ENCODE measurements at places on chromosomes 5 and 9.

- DNase-seq: no peak
These were observed 420.9 kb downstream of the SPOCK1 start for GRCh38 chr5:137078171-137078665.

GRCh38 chr9:111316796-111317195 is 13.2 kb downstream of the OR2K2 start:
- peak; percentile 32 for DNase-seq

DNA sequence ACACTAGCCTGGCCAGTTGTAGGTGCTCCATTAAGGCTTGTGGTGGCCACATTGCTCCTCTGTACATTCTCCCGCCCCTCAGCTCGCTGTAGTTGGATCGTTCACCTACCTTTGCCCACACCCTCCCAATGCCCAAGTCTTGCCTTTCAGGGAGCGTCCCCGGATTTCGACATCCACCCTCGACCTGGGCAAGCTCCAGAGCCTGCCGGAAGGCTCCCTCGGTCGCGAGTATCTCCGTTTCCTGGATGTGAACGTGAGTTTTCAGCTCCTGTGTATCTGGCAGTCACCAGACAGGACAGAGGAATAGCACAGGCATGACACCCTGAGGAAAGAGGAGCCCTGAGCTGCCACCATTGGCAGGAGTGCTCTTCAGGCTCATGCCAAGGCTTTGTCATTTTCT is 3.0 kb downstream of the COQ4 start:
- DNase-seq: no peak

DNA sequence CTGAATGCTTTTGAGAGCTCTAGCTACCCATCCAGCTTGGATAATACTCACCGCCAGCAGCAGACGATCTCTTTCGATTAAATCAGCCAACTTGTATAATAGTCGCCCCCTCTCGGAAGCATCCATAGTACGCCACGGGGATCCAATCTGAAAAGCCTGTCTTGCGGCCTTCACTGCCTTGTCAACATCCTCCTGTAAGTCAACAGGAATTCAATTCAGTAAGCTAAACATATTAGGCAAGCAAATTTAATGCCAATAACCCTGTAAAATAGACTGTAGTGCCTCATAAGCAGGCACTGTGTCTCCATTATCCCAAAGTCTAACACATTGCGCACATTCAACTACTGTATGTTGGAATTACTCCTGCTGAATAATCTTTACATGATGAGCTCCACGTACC is 22.0 kb downstream of the ALDH1A1 start:
- DNase-seq: no peak

GRCh38 chr9:96413302-96414221 is 4.6 kb downstream of the ZNF367 start:
- DNase-seq: no peak

GRCh38 chr5:34013547-34013946 is 5.7 kb upstream of the AMACR start:
- no peak for DNase-seq

DNA sequence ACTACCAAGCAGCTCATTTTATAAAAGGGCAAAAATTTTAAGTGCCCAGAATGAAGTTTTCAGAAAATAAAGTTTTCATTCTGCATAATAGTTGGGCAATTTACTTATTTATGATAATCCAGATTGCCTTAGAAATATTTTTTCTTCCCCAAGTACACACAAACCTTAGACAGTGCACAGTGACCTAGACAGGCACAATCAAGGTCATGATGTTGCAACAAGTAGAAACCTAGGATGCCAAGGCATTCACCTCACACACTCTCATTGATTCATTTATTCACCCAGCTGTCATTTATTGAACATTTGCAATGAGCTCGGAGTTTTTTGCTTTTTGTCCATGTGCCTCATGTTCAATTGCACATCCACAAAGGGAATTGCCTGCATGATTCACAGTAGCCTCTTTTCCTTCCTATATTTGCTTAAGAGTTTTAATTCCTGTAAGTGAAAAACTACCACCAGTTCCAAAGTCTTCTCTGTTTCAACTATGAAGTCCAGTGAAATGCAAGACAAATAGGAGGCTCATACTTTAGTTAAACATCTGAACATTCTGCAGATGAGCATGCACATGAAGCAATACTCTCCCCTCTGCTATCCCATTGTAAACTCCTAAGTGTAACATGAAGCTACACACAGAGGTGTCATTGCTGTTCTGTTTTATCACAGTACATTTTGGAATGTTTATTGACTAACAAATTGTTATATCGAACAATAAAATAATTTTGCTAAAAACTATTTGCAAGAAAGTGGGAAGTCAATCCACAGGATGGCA is 122.9 kb downstream of the HINT1 start:
- no peak for DNase-seq

DNA sequence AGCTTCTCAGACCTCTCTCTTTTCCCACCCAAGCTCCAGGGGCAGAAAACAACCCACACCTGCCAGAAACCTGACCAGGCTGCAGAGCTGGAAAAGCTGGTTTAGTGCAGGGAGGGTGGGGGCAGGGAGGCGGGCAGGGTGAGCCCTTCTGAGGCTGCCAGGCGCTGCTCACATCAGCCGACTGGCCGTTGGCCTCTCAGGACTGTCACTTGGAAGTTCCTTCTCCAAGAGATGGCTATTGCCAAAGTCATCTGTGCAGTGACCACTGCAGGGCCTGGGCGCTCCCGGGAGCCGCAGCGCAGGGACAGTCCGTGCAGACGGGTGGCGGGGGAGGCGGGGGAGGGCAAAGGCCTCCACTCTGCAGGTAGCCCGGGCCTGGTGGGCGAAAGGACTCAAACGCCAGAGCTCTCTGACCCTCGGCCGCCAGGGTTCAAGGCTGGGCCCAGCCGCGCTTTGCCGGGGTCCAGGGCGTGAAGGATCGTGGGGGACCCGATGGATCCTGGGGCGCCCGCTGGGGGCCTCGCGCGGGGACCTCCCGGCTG is 205.0 kb upstream of the IER5L start:
- DNase-seq: no peak

- no peak for DNase-seq
These were observed 54.0 kb downstream of the PAPPA start for GRCh38 chr9:116207371-116208111.

- no peak for DNase-seq
These were observed 124.8 kb upstream of the LARP1 start for GRCh38 chr5:154630410-154630809.

DNA sequence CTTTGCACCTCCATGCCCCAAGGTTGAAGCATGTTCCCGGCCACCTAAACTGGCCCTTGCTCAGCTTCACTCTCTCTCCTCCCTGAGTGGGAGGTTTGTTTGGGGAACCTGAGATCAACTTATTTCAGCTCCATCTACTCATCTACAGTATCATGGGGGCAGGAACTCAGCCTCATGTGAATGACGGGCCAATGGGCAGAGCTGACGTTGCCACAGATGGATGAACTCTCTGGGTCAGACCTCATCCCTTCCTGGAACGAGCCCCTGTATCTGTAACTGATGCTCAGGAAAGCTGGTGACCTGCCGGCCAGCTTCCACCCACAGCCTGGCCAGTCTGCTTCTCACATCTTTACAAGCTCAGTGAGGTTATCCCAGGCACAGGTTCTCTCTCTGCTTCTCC is 369.6 kb downstream of the IRX2 start:
- no peak for DNase-seq

- no peak for DNase-seq
These were observed 21.5 kb downstream of the CWC27 start for GRCh38 chr5:64790210-64790609.

- DNase-seq: no peak
These were observed 13.3 kb upstream of the BTNL3 start for GRCh38 chr5:180975338-180975737.

- no peak for DNase-seq
These were observed 153.2 kb downstream of the NTRK2 start for GRCh38 chr9:84822589-84823233.

DNA sequence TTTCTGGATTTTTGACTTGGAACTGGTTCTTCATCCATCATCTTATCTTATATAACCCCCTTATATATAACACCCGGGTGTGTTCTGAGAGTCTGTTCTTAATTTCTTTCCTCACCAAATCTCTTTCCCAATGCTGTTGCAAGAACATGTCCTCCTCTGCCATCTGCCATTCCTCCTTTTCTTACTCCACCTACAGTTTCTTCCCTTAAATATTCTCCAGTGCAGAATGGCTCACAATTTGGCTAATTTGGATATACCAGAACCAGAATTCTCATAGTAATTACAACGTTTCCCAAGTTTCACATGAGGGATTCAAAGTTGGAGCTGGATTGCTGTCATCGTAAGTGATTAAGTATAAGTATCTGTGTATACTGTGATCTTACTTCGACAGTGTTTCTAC is 28.0 kb downstream of the SKP2 start:
- no peak for DNase-seq

DNA sequence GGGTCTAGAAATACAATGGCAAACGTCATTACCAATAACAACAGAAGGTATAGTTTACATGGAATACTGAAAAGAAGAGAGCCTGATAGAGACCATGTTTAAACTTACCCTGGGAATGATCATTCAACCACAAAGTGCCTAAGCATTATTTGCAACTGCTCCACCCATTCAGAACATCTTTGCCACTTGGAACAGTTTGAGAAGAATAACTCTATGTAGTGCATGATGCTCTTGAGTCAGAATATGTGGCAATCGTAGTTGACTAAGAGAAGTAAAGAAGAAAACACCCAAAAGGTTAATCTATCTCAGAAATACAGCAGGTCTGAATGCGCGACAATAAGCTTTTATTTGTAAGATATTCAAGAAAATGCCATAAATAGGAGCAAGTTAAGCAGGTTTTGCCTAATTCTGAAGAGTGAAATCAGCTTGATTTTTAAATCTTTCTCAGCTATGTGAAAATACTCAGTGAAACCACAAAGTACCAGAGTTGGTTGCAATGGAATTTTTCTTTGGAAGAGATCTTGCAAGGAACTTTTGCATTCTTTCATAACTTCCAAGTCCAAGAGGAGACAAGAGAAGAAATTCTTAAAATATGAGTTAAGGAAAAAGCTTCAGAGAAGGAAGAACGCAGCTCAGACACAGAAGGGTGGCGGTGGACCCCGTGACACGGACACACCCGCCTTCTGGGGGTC is 64.3 kb downstream of the HABP4 start:
- peak; percentile 62 for DNase-seq

GRCh38 chr9:89160806-89161205 is 17.8 kb downstream of the SHC3 start:
- no peak for DNase-seq

DNA sequence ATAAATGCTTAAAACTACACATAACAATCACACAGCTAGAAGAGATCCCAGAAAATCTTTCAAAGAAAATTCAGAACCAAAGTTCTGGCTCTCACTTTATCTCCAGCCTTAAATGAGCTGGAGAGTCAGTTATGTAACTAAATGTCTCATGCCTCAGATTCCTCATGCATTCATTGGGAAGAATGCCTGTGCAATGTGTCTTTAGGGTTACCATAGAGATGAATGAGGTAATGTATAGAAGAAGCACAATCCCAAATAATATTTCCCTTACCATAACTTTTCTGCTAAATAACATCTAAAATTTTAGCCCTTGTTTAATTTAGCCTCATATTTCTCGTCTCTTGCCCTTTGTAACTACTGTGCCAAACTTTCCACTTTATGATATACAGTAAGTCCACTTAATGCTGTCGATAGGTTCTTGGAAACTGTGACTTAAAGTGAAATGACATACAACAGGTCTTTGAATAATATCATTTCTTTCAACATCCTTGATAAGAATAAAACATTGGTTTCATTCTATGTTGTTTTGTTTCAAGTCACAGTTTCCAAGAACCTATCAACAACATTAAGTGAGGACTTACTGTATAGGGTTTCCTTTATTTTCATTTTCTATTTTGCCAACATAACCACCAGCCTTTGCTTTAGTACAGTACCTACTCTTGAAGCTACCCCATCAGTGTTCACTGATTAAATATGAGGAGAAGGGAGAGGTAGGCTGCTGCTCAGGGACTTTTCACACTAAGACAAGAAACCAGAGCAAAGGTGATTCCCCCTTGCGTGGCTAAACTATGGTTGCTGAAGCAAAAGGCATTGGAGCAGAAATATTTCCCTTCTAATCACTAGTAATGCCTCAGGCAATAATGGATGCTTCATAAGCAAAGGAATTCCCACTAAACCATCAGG is 295.7 kb upstream of the PTGER4 start:
- peak; percentile 26 for DNase-seq

DNA sequence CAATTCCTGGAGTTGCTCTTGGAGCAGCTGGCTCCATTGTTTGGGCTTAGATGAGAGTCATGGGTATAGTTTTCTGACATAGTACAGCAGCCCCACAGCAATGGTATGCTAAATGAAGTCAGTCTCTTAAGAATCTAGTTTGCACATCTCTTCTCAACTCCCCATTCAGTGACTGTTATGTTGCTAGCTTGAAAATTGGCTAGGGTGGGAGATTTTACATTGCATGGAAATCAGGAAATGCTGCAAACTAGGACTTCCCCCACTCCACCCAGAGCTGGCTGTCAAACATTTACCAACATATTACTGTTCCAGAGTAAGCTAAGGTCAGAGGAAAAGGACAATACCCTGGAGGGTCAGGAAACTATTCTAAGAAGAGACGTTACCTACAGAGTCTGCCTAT is 17.6 kb upstream of the FCHO2 start:
- no peak for DNase-seq

All from fibroblast of the conjunctiva (primary cell).